ENCODE measurements at places on chromosomes 3 and 15. TPM values are rescaled to one million over a fixed set of nuclear protein-coding genes. Genes with fewer than 3 reads are reported as not detected.

Gene CLDN18
- total RNA-seq, result not detected

Gene SUSD5
- total RNA-seq, result 3.1 TPM

Gene ROPN1
- total RNA-seq, result not detected

Gene SCAMP5
- 12.1 TPM for total RNA-seq

Gene CFAP44
- 1.4 TPM for total RNA-seq

Gene PEAK1
- 5.0 TPM for total RNA-seq

Gene FSIP1
- 1.6 TPM for total RNA-seq
